Activated naive CD4-positive, alpha-beta T cell treated with Interleukin-2 at 50 U/mL for 16 hours (primary cell): ENCODE measurements at places on chromosomes 2 and 18.

DNA sequence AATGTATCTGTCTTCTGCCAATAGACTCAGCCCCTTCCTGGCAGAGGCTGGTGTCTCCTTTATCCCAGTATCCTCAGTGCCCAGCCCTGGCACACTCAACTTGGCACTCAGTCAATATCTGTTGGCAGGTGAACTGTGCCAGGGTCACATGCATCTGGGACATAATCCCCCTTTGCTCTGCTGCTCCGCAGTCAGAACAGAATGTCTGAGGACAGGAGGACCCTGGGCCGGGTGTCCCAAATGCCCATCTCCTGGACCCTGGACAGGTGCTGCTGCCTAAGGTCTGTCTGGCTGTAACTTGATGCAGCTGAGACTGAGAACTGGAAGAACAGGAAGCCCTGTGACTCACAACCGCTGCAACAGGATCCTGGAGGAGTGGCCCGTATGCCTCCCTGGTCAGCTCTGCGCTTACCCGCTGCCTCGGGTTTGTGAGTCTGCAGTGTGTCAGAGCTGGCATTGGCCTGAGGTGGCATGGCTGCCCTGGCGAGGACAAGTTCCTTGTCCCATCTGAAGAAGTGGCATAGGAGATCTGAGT is 11.4 kb downstream of the HK2 start:
- peak; percentile 28 for DNase-seq

DNA sequence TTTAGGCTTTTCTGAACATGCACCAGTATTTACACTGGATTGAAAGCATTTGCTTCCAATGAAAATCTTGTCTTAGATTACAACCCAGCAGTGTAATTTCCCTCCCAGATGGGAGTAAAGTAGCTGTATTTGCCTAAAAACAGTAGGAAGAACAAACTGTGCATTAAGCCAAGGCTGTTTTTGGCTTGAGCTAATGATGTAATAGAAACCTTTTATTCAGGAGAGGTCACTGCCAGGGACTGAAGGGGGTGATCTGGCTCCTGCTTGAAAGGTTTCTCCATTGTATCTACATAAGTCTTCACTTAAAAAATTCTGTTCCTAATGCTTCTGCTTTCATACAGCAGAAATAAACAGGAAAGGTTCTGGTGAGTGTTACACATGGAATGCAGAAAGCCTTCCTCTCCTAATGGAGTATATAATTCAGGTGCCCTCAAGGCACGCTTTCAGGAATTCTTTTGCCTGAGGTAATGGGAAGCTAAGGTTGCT is 74.4 kb downstream of the MEIS1 start:
- no peak for DNase-seq

GRCh38 chr18:79309614-79310358 is 85.9 kb upstream of the NFATC1 start:
- DNase-seq: no peak

DNA sequence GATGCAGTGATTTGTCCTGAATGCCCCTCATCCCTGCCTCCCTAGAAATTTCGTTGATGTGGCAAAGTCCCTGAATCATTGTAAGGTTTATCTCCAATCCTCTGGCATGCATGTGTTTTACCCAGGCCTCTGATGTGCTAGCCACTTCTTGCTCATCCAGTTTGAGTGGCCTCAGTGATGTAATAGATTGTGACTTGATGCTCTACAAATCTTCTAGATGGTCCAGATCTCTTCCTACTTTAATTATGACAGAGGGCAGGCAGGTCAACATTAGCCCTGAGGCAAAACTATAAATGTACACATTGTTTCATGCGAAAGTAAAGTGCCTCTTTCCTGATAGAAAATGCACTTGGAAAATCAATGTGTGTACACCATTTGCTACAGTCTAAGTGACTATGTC is 54.5 kb downstream of the LONRF2 start:
- DNase-seq: no peak

GRCh38 chr2:186603286-186603685 is 13.4 kb downstream of the ITGAV start:
- no peak for DNase-seq

DNA sequence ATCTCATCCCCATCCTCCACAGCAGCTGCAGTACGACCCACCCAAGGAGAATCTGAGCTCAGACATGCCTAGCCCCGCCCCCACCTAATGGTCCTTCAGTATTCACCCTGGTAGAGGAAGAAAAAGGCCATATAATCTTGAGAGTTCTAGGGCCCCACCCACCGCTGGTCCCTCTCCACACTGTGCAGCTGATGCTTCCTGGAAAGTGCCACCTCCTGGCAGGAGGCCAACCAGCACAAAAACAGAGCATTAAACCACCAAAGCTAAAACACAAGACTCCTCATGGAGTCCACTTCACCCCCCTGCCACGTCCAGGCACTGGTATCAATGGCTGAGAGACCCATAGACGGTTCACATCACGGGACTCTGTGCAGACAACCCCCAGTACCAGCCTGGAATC is 40.7 kb downstream of the MC4R start:
- DNase-seq: no peak
